GM03348 (cell line): ENCODE measurements at places on chromosomes 1 and 21.

DNA sequence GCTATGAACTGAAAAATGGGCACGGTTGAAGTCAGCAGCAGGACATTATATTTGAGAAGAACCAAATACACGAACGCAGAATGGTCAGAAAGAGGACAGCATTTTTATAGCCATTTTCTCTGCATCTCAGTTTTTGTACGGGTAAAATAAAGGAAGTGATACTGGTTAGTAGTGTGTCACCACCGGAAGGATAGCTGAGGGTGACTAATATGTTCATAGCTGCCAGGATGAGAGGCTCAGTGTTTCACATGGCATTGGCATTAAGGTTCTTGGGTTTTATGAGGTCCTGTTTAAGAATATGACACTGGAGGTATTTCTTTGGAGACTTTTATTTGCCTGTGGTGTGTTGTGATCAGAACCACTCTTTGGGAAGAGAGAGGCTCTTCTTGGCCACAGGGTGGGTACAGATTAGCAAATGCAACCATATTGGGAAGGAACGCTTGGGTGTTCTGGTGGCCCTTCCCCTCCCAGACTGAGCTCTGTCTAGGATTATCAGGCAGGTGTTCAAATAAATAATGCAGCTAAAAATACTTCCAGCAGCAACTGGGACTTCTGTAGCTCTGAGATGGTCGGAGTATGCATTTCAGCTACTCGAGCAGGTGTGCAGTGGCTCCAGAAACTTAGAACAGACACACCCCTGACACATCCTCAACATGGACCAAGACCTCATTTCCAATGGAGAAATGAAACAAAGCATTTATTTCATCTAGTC lies 158.2 kb downstream of the PBX1 start:
- peak; percentile 56 for DNase-seq

GRCh38 chr1:236524895-236525184 lies 1.1 kb downstream of the LGALS8 start:
- DNase-seq, result no peak

DNA sequence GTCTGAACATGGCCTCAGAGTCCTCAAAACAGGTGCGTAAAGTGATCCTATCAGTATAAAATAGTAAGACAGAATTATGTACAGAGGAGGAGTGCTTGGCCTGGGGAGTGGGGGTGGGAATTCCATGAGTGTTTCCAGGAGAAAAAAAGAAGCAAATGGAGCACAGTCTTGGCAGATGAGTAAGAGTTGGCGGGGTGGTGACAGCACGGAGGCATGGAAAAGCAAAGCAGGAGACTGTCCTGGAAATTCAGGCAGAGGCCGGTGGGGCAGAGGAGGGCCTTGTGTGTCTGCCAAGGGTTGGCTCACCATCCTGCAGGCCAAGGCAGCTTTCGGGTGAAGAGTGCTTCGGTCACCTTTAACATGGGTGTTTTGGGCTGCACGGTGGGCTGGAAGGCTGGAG lies 63.4 kb downstream of the OPTC start:
- DNase-seq, result peak; percentile 78

GRCh38 chr1:54010415-54011117 lies 7.4 kb downstream of the LDLRAD1 start:
- DNase-seq, result no peak

DNA sequence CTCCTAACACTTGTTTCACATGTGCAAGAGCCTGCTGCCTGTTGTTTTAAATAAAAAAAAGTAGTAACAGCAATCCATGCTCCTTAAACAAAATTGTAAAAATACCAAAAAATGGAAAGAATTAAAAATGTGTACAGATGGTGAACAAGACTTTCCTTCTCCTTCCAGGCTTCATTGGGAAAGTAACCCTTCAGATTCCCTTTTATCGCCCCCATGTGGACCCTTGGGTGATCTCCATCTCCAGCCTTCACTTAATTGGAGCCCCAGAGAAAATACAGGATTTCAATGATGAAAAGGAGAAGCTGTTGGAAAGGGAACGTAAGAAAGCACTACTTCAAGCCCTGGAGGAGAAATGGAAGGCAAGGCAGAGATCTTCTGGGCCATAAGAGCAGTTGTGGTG lies 14.2 kb downstream of the VPS13D start:
- DNase-seq, result no peak
